GM12891 (cell line): ENCODE measurements at places on chromosomes 1 and 21.

DNA sequence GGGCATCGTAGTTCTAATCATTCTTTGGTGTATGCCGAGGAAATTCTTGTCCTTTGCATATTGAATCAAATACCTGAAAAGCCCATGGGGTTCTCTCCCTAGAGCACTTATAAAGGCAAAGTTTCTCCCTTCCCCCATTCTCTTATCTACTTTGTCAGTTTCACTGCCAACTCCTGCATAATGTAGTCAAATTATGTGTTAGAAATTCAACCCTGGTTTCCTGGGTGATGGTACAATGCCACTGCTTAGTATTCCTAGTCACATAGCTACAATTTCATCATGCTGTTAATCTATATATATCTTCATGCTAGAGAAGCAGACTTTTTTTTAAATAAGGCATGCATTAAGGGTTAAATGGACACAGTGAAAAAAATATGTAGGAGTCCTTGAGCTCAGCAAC is 119.0 kb downstream of the PDE4B start:
- no peak for DNase-seq

- no peak for DNase-seq
Observed at GRCh38 chr1:233197940-233198339, 97.6 kb downstream of the PCNX2 start.

DNA sequence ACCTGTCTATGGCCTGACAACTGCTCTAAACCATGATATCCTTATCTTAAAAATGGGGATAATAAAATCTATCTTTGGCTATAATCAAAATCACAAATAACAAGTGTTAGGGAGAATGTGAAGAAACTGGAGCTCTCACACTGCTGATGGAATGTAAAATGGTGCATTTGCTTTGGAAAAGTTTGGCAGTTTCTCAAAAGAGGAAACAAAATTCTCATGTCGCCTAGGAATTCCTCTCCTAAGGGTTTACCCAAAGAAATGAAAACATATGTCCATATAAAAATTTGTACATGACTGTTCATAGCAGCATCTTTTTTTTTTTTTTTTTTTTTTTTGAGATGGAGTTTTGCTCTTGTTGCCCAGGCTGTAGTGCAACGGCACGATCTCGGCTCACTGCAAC is 64.3 kb downstream of the ZNF281 start:
- no peak for DNase-seq

DNA sequence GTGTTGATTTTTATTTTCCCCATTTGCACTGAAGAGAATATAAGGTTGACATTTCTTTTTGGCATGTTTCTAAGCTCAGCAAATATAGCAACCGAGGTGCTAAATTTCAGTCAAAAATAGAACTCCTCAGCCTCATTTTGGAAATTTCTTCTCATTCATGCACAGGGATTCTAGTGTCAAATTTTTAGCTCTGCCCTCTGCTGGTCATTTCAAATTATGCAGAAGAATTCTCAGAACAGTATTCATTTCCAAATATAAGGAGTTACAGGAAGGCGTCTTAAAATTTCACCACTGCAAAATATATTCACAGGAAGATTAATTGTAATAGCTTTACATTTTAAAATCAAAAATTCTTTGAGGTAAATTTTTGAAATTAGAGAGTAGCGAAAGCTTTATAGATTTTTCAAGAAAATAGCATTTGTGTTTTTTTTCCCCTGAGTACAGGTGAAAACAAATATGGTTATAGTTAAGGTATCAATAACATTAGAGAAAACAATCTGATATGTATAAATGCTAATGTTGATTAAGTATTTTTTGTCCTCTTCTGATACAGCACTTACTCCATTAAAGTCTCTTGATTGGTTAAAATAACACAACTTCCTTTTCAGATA is 57.9 kb downstream of the FMN2 start:
- DNase-seq: no peak

GRCh38 chr1:9018333-9018732 is 7.9 kb downstream of the SLC2A7 start:
- no peak for DNase-seq

GRCh38 chr1:79848316-79848715 is 841.8 kb upstream of the ADGRL4 start:
- no peak for DNase-seq

GRCh38 chr1:156767879-156768604 is 707 bp downstream of the PRCC start:
- DNase-seq: no peak

DNA sequence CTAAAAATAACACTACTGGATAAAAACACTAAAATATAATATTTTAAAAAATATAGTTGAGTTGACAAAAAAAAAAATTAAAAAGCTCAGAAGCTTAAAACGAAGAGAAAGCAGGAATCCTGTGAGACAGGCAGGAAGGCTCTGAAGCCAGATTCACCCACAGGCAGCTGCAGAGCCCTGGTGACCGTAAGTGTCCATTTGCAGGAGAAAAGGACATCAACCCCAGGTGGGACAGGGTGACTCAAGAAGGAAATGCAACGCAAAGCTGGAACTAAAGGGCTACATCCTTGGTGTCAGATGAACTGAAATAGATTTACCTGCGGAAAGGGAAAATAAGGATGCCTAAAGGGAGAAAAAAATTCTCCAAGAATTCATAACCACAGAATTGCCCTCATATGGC is 46.8 kb downstream of the USP24 start:
- no peak for DNase-seq

DNA sequence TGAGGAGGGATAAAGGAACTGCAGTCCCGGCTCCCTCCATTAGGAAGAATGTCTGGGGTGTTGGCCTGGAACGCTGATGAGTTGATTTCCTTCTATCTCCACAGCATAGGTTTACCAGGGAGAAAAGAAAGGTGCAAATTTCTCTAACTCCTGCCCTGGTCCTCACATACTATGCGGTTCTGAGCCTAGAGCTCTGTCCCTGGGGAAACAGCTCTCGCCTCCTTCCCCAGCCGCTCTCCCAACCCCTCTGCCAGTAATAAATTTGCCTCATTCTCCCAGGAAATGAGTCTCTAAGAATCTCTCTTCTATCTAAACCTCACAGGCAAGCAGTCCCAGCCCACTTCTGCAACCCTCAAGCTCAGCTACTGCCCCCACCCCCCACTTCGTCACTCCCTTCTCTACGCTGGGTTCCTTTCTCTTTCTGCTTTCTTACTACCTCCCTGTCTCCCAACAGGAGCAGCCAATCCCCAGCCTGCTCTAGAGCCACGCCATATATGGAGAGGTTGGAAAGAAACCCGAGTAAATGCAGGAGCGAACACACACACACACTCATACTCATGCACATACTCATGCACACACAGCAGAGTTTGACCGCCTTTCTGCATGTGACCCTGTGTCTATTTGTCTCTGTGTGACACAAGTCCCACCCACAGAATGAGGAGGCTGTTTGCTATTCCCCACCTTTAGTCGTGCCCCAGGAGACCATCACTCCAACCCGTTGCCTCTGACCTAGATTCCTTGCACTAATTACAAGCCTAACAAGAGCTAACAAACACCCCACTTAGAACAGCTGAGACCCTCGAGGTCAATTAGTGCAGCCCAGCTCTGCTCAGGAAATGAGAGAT is 13.4 kb downstream of the PLEKHO1 start:
- DNase-seq: no peak

- DNase-seq: no peak
Observed at GRCh38 chr1:84975035-84975434, 21.9 kb downstream of the MCOLN2 start.

GRCh38 chr1:77929806-77930205 is 41.4 kb downstream of the NEXN start:
- no peak for DNase-seq

DNA sequence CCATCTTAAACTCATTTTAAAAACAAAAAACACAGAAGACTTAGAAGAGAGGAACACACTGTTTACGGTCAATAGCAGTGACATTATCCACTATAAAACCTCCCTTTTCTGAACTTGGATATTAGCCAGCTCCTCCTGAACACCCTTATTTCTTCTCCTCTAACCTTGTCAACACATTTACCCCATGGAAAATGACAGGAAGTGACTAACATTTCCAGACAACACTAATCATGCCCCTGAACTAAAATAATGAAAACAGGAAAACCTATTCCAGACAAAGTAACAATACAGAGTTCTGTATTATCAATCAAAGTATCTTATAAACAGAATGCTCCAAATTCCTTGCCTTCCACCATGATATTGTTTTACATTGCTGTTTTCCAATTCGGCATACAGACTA is 45.3 kb downstream of the PALMD start:
- no peak for DNase-seq

GRCh38 chr1:116333171-116334014 is 39.7 kb upstream of the ATP1A1 start:
- no peak for DNase-seq

DNA sequence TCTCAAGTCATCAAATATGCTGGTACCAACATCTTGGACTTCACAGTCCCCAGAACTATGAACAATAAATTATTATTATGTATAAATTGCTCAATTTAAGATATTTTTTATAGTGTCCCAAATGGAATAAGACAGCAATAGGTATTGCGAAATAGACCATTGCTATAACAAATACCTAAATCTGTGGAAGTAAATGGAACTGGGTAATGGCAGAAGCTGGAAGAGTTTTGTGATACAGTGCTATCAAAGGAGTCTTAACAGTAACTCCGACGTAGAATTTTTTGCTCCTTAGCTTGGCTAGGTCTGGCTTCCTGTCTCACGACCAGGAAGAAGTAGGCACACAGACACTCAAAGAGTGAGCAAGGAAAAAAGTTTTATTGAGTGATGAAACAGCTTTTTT is 1791.5 kb downstream of the PLA2G4A start:
- DNase-seq: no peak

DNA sequence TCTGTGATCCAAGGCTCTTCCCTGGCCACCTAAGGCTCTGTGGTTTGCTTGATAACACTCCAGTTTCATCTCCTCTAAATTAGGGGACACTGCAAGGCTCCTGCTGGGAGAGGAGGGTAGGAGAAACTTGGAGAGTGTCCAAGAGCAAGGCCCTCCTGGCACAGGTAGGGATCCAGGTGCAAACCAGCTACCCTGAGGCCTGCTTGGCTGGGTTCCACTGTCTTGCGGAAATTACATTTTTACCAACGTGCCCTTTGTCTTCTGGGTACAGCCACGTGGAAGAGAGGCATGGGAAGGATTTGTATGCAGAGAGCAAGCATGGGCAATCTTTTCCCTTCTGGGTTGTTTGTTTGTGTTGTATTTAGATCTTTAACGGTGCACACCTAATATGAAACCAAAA is 132.5 kb downstream of the PRDM2 start:
- DNase-seq: no peak

DNA sequence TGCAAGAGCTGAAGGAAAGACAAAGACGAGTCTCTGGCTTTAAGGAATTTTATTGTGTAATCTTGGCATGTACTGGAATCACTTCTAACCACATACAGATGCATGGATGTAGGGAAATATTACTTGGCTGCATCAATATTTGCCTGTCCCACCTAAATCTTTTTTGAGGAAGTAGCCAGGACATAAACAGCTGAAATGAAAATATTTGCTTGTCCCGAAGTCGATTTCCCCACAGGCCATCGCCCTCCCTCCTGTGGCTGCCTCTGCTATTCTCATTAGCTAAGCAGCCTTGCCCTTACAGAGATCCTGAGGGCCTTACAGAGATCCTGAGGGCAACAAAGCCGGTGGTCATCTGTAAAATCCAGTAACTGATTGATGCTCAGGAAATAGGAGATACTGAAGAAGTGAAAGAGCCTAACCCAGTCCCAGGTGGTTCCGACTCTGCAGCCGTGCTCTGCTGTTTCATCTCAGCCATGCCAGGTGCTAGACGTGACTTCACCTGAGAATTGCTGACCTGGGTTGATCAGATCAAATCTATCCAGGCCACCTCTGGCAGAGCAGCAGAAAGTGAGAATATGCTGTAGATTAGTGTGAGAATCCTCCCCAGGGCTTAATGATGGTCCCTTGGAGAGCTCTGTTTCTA is 25.5 kb downstream of the MAN1C1 start:
- DNase-seq: no peak

GRCh38 chr1:10685196-10685807 is 111.1 kb downstream of the CASZ1 start:
- no peak for DNase-seq

GRCh38 chr1:68608289-68608688 is 111.4 kb upstream of the DEPDC1 start:
- DNase-seq: no peak

GRCh38 chr1:180370597-180370996 is 131.8 kb downstream of the ACBD6 start:
- DNase-seq: no peak

DNA sequence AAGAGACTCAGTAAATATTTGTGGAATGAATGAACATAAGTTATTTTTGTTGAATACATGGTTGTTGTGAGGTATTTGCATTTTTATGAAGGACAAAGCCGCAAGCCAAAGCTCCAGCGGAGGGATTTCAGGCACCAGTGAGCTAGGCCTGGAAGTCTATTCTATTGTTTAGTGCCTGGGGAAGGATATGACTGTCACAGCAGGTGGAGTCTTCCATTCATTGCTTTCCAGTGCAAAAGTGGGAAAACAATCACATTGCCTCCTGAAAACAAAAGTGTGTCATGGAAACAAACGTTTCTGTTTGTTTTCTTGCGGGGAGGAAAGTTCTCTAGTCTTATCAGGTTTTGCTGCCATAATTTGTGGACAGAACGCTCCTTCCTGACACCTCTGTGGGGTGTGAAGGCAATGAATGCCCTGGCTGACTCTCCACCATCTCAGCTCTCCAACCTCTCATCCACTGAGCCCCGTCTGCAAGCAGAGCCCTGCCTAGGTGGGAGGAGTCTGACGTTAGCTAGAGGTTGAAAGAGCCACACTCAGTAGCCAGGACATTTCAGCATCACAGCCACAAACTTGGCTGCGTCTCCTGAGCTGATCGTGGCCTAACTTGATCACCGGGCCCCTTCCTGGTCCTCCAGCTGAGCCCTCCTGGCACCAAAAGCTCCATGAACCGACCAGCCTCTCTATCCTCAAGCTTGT is 739.1 kb downstream of the MATN1 start:
- DNase-seq: no peak

GRCh38 chr1:117346206-117346928 is 20.9 kb upstream of the MAN1A2 start:
- no peak for DNase-seq

DNA sequence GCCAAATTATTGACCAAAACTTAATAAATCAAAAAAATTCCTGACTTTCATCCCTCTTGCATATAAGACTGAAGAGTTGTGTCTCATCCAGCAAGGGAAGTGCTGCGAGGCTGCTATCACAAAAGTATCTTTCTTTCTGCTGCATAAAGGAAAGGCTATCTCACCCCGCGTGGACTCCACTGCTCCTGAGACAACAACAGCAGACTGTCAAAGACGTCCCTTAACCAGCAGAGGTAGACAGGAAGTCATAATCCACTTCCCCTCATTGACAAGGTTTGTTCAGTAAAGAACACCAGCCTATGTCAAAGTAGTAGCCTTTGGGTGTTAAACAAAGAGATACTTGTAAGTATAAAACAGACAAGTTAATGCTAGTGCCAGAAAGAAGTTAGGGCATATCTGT is 29.4 kb downstream of the VPS26C start:
- DNase-seq: no peak
